ENCODE measurements at places on chromosomes 2 and 18. TPM values are rescaled to one million over a fixed set of nuclear protein-coding genes. Genes with fewer than 3 reads are reported as not detected.
A peak's percentile ranks its signal among the peaks of the same experiment; 100 is the strongest.

- no peak for DNase-seq
Measured at GRCh38 chr2:239079671-239080294, 231.9 kb downstream of the TWIST2 start.

- DNase-seq: no peak
Measured at GRCh38 chr2:196750291-196750923, 49.1 kb downstream of the GTF3C3 start.

DNA sequence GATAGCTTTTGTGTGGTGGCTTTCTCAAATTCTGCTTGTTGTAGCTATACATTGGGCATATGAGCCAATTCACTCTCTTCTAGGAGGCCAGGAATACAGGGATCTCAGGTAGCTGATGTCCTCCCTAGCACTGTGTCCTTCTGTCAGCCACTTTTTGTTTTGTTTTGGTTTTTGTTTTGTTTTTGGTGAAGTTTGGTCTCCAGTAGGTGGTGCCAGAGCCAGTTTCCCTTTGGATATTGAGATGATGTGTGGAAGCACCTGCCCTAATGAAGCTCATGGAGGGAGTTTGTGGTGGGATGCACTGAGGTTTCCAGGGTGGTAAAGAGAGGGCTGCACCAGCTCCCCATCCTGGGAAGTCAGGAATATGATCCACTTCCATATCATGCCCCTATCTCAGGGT lies 100.5 kb upstream of the VWC2L start:
- DNase-seq: no peak

- no peak for DNase-seq
Measured at GRCh38 chr2:105761931-105762515, 17.3 kb downstream of the NCK2 start.

DNA sequence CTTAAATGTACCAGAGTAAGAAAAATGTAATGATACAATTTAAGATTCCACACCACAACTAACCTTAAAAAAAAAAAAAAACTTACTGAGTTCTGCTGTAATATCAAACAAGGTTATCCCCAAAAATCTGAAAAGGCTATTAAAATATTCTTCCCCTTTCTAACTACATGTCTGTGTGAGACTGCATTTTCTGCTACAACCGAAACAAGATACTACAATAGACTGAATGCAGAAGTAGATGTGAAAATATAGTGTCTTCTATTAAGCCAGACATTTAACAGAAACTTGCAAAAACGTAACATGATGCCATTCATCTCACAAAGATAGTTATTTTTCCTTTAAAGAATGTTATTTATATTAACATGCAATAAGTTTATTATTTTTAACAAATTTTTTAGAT lies 16.2 kb downstream of the SS18 start:
- no peak for DNase-seq

DNA sequence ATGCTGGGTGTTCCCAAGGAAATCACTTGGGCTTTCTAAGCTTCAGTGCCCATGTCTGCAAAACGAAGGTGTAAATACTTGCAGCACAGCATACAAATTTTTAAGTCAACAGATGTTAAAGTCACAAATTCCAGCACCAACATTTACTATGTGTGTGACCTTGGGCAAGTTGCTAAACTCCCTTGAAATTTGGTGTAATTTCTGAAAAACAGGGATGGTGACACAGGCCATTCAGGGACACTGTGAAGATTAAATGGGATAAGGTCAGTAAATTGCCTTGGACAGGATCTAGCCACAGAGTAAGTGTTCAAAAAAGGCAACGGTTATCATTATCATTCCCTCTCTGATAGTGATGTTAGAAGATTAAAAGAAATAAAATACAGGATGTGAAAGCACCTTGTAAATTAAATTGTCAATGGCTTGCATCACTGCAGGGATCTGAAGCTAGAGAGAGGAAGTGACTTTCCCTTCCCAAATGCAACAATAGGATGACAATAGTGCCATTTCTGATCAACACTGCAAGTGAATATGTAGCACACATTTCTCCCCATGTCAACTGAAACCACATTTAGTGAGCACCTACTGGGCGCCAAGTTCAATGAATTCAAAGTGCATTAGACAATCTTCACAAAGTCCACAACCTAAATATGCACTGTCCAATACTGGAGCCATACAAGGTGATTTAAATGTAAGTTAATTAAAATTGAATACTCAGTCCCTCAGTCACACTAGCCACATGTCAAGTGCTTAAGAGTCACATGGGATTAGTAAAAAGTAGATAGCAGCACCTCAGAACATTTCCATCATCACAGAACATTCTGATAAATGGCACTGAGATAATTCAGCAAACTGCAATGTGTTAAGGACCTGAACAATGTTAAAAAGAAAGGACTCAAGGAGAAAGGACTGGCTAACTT lies 81.2 kb downstream of the STK39 start:
- no peak for DNase-seq

DNA sequence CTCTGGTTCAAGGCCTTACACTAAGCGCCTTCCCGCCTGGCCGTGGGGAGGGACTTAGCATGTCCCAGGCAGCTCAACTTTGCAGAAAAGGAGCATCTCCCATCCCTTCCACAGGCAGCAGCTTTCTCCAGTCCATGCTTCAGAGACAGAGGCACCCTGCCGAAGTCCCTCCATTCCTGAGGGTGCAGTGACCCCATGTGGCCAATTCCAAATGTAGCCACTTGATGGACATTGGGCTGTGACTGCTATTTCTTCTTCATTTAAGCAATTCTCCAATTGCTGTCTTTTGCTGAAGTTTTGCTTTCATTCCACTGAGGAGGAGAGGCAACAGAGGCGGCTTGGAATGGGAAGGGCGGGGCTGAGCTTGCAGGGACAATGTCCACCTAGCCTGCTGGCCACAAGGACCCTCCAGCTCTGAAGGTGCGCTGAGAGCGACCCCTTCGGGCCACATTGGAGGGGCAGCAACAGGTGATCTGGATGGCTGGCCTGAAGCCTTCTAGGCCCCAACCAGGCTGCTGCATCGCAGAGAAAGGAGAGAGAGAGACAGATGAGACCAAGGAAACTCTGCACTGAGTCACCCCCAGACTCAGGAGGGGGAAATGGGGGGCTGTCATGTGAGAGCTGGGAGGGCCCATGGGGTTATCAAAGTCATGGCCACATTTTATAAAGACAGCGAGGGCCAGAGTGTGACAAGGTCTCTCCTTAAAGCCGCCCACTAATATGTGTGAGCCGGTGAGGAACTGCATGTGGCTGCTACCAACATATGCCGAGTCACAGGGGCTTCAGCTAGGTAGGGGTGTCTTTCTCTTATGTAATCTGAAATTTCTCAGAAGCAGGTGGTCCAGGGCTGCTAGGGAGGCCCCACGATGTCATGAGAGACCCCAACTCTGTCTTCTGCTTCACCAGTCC lies 61.3 kb downstream of the LONRF2 start:
- peak; percentile 24 for DNase-seq

DNA sequence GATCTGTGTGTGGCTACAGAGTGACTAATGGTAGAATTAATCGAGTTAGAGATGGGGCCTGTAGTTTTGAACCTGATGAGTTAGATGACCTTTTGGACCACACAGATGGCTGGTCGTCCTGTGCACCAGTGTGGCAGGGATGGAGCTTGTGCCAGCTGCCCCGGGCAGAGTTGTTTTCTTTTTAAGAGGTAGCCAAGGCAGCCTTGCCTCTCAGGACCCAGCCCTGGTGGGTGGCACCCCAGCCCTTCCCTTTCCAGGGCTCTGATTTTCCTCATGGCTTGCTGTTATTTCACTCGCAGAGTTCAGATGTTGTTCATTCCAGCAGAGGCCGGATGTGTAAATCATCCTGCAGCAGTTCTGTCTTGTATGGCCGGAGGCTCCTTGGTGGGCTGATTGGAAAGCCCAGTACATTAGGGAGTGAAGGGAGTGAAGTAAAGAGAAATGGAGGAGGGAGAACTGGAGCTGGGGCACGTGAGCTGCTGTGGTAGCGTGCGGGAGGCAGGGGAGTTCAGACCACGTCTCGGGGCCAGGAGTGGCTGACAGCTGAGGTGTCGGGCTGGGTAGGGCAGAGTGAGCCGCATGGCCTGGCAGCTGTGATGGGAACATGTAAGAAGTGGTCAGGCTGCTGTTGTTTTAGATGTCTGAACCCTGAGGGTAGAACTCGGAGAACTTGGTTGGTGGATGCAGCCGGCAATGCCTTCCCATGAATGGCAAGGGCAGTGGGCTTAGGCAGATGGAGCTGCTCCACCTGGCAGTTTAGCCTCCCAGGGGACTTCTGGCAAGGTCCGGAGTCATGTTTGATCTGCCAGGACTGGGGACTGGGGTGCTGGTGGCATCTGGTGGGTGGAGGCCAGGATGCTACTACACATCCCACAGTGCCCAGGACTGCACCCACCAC lies 28.8 kb downstream of the ASAP2 start:
- DNase-seq: no peak

DNA sequence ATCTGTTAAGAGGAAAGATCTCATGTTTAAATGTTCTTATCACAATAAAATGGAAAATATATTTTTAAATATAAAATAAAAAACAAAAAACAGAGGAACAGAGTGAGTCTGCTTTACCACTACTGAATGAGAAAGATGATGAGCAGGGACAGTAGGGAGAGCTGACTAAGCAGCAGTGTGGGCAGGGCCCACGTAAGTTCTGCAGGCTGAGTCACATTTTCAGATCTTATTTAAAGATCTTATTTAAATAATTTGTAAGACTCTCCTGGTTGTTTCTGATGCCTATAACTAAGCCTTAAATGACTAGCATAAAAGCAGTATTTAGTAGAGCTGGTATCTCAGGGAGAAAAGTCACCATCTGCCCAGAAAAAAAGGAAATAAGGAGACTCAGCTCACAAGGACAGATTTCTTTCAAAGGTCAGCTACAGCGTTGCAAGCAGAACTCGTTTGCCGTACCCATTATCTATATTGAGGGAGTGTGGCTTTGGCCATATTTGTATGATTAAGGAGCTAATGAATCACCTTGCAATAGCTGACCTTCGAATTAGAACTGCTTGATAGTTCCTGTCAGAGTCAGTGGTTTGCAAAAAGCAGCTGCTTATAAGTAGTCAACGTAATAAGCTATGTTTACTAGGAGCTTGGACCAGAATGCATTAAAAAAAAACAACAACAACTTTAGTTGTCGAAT lies 322.1 kb upstream of the CHAC2 start:
- no peak for DNase-seq

- DNase-seq: no peak
Measured at GRCh38 chr2:22991844-22992243, 393.1 kb upstream of the KLHL29 start.

DNA sequence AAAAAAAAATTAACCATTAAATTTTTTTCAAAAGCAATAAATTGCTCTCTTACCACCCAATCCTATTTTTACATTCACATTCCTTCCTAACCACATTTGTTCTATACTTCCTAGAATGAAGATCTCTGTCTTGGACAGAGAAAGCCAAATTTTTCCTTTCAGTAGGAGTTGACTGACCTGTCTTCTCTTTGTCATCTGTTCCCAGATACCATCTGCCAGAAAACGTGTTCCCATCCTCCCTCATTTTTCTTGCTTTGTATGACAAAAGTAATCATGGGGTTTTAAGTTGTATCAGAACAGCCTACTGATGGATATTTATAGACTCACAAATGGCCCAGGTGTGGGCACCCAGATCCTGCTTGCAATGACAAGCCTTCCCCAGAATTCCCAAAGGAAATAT lies 182.1 kb downstream of the CYP26B1 start:
- DNase-seq: no peak

DNA sequence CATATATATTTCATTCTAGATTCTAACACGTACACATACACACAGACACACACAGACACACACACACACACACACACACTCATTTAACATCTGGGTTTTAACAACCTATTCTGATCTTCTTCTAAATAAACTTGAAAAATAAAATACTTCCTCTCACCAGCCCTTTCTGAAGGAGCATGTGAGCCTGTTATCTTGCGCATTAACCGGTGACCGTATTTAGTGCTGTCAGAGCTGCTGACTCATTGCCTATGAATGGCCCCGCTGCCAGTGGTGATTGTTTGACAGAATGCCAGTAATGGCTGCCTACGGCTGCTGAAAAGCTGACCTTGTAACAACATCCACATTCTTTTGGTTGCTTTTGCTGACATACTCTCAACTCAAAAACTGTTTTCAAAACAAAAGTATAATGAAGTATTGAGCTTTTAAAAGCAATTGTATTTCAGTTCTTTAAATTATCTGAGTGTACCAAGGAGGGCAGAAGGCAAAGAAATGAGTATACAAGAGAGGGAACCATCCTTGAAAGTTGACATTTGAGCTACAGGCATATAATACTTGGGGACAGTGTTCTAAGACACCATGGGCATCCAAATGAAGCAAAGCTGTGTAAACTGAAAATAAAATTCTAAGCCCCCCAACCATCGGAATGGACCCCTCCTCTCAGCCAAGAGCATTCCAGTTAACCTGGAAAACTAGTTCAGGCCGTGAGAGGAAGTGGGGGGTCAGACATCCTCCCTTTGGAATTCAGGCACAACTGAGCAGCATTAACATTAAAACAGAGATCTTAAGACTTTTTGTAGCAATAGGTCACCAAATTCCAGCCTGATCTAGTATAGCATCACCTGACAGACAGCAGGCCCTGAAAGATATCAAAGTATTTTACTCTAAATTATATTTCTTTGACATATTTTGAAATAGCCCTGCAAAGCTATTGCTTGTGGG lies 50.2 kb upstream of the DTNA start:
- DNase-seq: no peak

DNA sequence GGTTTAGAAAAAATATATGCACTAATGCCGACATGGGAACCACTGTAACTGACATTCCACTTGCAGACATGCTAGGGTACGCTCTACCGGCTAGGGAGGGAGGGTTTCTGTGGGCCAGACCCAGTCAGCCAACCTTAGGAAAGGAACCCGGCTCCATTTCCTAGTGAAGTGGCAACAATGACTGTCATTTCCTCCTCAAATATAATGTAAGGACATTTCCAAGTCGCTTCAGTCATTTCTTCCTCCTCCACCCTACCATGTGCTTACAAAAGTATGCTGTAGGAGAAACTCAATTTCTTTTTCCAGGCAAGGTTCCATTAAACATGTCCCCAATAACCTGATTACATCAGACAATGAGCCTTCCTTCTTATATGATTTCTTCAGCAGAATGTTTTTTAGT lies 64.3 kb upstream of the PSMD14 start:
- no peak for DNase-seq

GRCh38 chr2:120441744-120442471 lies 96.0 kb downstream of the INHBB start:
- no peak for DNase-seq

DNA sequence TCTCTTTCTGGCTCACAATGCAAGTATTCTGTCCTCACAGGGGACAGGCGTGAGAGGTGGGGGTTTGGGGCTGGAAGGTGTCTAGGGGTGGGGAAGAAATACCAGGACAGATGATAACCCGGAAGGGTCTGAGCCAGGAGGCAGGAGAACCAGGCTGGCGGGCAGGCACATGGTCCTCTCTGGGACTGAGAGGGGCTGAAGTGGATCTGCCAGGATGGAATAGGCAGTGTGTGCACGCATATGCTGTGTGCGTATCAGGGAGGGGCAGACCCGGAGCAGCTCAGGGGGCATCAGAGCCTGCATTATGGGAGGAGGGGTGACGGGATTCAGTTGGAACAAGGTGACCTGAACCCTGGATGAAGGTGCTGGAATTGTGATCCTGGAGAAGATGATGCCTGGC lies 157.3 kb downstream of the DYSF start:
- no peak for DNase-seq

GRCh38 chr2:12764075-12764730 lies 47.5 kb downstream of the TRIB2 start:
- DNase-seq: no peak

GRCh38 chr2:86037795-86038192 lies 67.9 kb downstream of the POLR1A start:
- peak; percentile 31 for DNase-seq

The AP1S3 gene
- 5.2 TPM for total RNA-seq

The CNGA3 gene
- not detected for total RNA-seq

The NT5C1B gene
- total RNA-seq: not detected

The LINC00305 gene
- not detected for total RNA-seq

The EVX2 gene
- not detected for total RNA-seq

The GPR75 gene
- total RNA-seq: 1.0 TPM

The C1QL2 gene
- total RNA-seq: not detected

The IKZF2 gene
- total RNA-seq: 9.8 TPM

The SERPINB11 gene
- not detected for total RNA-seq
